ENCODE measurements at places on chromosomes 7 and 10.

DNA sequence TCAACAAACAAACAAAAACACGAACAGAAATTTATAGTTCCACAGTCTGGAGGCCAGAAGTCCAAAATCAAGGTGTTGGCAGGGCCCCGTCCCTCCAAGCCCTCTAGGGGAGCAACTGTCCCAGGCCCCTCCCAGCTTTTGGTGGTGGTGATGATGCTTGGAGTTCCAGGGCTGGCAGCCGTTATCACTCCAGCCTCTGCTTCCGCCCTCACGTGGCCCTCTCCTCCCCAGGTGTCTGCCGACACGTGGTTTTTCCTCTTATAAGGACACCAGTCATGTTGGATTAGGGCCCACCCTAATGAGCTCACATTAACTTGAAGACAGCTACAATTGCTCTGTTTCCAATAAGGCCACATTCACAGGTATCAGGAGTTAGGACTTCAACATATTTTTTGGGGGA, 49.7 kb downstream of the MICALL2 start:
- no peak for DNase-seq

DNA sequence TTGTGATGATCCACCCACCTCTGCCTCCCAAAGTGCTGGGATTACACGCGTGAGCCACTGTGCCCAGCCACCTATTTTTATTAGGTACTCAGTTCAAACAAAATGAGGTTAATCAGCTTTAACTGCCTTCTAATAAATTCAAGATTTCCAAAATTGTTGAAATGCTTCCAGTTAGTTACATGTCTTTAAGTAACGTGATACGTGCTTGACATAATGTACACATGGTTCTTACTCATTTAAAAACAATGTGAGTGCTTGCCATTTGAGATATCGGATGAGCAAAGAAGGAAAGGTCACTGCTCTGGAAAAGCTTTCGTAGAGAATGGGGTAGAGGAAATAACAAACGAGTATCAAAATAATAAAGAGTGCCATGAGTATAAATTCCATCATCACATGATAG, 83.6 kb downstream of the KMT2E start:
- DNase-seq: no peak

- DNase-seq: no peak
These were observed 517.5 kb upstream of the GALNT17 start for GRCh38 chr7:70614237-70615045.

GRCh38 chr10:19683960-19684359, 132.3 kb upstream of the PLXDC2 start:
- DNase-seq: no peak

DNA sequence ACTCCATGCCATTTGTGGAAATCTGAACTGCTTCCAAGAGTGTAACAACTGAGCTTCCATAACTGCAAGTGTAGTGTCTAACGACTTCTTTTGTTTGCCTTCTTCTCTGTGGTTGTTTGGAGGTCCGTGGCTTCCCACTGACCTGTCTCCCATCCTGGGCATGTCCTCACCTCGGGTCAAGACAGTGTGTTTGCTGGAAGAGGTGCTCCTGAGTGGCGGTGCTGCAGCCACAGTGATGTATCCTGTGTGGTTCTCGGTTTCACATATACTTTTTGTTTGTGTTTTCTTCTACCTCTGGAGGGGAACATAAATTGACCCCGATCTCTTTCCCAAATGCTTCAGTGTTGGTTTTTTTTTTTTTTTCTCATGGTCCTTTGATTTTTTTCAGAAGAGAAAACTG, 84.7 kb upstream of the NPVF start:
- no peak for DNase-seq

- no peak for DNase-seq
These were observed 50.8 kb upstream of the CACNA2D1 start for GRCh38 chr7:82494420-82494819.

GRCh38 chr7:27095050-27095896, 527 bp downstream of the HOXA1 start:
- no peak for DNase-seq

GRCh38 chr10:89003344-89003743, 12.7 kb downstream of the FAS start:
- DNase-seq: no peak

DNA sequence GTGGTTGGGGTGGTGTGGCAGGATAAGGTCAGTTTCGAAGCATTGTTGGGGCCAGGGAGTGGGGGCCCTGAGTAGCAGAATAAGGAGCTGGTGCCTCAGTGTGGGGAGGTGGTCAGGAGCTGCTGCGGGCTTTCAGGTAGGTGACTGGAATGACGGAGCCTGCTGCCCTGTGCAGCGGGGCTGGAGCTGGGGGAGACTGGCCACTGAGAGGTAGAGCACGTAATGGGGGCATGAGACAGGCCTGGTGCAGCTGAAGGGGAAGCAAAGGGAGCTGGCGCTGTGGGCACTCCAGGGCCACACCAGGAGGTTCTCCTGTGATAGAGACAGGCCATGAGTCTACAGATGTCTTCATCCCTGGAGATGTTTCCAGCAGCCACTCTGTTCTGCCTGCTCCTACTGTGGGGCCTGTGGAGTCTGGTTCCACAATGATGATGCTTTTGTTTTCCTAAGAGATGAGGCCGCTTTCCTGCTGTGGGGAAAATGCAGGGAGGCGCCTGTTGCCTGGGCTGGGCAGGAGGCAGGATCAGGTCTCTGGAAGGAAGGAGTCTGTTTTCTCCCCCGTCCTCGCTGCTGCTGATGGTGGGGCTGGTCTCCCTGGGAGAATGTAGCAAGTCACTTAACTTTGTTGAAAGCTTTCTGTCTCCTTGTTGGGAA, 31.1 kb downstream of the NUB1 start:
- DNase-seq: no peak

- DNase-seq: no peak
These were observed 33.6 kb upstream of the XRCC2 start for GRCh38 chr7:152709287-152710152.

GRCh38 chr10:8407501-8408021, 353.1 kb downstream of the GATA3 start:
- no peak for DNase-seq

DNA sequence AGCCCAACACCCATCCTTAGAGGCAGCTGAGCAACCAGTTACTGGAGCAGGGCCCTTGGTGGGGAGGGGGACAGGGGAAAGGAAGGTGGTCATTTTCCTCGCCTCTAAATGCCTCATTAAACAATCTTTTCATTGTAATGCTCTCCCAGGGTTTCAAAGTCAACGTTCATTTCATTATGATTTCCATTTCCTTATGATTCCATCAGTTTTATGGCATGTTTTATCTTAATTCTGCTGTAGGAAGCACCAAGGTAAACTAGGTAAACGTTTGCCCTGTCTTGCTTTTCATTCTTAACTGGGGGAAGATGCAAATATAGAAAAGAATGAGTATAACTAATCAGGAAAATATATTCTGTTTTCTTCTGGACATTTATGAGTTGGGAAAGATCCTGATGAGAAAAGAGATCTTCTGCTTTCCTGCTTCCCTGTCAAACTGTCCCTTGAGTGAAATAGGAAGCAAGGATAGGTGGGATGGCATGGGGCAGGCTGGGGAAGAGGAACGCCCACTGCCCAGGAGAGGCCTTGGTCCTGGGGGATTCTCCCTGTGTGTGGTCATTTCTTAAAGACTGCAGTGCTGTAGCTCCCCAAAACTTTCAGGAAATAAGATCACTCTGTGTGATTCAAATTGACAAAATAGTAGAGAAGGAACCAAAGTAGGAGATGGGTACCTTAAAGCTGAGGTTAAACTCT, 20.5 kb upstream of the TMEM236 start:
- no peak for DNase-seq

DNA sequence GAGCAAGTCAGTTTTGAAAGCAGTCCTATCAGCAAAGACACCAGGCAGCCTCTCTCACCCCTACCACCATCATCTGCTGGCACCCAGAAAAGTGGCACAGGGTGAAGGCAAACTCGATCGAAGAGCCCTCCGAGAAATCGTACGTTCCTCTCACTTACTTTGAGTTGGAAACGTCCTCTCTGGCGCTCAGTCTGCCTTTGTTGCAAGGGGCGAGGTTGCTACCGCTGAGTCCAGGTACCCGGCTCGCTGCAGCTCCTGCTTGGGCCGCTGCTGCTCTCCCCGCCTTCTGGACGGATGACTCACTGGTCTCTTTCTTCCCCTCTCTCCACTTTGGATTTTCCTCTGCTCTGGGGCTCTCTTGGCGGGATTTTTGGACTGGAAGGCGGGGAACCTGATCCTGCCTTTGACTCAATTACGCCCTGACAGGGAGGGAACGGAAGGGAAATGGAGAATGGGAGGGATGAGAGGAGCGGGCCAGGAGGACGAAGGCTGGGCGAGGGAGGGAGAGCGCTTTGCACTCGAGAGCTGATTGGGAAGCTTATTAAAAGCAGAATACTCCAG, at the start of gene PTN:
Gene PTN, minus strand, starts transcription at position 453 of the 561 bp plus-strand sequence. CDS start 88,760 bp downstream, outside the sequence.
- DNase-seq: no peak

DNA sequence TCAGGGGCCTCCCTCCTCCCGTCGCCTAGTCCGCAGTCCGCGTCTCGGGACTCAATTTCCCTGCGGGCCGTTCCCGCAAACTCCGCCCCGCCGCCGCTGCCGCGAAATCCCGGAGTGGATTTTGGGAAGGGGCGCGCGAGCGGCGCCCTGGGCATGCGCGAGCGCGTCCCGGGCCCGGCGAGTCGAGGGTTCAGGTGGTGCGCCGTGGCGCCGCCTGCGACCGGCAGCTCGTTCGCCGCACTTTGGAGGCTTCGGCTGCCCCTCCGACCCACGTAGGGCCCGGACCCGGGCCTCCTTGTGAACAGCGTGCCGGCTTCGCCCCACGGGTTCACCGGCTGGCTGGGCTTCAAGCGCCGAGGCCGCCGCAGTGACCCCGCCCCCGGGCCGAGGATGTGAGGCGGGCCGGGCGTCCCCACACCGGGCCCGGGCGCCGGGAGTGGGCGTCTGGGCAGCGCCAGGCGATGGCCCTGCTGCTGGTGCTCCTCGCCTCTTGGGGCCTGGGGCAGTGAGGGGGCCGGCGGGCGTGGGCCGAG, at the start of gene PLEKHA8:
Gene PLEKHA8, plus strand, starts transcription at position 197 of the 533 bp plus-strand sequence. CDS start 351 bp downstream, outside the sequence.
- DNase-seq: peak; percentile 68

DNA sequence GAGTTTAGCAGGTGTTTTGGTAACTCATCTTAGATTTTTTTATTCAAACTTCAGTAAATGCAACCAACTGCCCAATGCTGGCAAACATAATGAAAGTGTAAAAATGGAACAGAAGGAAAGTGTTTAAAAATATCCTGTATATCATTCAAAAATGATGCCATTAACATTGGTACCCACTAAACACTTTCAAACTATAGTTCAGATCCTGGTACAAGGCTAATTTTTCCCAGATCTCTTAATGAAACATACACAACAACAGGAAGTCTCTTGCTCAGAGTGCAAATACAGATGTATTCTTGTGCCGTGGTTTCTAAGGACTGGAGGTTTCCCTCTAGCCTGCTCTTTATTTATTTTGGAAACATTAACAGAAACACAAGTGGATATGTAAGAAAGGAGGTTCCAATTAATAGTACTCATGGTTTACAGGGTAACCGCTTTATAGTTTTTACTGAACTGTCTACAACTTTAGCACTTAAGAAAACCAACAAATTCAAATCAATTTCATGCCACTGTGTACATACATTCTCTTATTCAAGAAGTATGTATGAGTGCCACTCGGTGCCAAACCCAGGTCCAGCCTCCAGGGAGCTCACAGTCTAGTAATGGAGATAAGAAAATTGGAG, 176.0 kb upstream of the AKR1E2 start:
- no peak for DNase-seq

DNA sequence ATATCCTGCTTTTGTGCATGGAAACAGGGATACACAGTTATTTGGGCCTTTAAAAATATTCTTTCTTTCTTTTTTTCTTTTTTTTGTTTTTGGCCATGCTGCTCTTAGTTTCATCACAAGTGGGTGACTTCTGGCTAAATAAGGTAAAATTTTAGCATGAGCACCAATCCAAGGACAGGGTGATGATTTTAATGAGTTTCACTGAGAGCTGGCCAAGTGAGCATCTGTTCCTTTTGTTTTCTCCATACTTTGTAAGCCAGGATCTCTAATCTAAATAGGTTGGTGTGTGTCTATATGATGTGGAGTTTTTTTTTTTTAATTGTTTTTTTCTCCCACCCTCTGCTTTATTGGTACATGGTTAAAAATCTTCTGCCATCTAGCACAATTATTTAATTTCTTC, 106.8 kb downstream of the POLL start:
- DNase-seq: no peak

GRCh38 chr10:117736655-117737054, 194.1 kb downstream of the EMX2 start:
- no peak for DNase-seq

DNA sequence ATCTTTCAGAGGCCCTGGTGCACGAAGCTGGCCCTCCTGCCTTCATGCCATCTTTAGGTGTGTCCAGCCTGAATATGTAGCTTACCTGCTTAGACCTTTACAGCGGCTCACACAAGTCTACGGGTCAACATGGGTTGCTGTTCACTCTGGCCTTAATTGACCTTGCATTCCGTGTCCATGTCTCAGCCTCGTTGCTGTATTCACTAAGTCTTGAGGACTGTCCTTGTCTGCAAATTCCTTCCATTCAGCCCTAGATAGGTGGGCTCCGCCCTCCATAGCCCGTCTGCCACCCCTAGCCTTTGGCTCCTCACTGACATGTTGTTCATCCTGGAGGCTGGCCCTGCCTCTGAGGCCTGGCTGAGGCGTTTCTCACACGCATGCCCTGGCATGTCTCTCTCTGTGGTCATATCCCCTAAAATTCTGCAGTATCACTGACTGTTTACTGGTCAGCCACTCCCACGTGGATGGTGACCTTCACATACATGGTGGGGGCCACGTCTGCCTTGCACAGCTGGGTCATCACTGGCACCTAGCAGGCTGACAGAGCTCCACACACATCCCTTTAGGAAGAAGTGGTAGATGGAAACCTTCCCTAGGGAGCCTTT, 394.1 kb upstream of the MKI67 start:
- DNase-seq: no peak

- DNase-seq: no peak
These were observed 322.4 kb downstream of the HGF start for GRCh38 chr7:81447351-81447952.

DNA sequence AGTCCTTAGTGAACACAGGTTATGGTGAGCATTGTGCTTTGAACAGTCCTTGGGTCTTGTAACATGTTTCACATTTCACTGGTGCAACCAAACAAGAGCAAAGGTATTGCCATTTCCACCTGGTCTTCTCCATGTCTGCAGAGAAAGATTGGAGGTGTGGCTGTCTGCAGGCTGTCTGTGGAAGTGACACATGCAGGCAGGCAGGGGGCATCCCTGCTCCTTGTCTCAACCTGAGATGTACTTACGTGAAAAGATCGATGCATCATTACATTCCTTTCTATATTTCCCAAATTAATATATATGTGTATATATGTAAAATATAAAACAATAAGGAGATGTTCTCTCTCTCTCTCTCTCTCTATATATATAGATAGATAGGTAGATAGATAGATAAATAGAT, 54.3 kb downstream of the LRRC18 start:
- DNase-seq: no peak

DNA sequence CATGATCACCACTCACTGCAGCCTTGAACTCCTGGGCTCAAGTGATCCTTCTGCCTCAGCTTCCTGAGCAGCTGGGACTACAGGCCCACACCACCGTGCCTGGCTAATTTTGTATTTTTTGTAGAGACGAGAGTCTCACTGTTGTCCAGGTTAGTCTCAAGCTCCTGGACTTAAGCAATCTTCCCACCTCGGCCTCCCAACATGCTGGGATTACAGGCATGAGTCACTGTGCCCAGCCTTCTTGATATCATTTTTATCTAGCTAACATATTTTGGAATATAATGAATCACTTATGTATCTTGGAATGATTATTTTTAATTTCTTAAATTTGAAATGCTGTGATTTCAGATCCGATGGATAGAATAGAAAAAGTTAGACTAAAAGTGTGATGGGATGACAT, 18.4 kb downstream of the ARL4A start:
- DNase-seq: no peak

Measured in activated T-helper 1 cell treated with anti-CD3 and anti-CD28 coated beads, Interleukin-2, amount 50 U/mL, for 16 hours (primary cell).